ENCODE measurements at places on chromosomes 7 and 10. TPM values are rescaled to one million over a fixed set of nuclear protein-coding genes. Genes with fewer than 3 reads are reported as not detected.

DNA sequence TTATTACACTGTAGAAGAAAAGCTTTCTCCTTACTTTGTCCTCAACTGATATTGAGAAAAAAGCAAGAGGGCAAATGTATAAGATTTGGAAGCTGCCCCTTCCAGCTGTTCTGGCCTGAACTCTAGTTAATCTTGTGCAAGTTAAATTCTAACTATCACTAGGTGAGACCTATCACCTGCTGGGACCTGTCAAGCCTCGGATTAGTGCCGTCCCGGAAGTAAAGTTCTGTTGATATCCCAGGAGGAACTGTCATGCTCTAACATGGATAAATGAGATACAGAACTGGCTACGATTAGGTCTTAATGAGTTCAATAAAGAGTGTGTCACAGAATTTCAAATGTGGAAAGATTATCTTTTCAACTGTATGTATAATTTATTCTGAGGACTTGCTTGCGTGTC lies 1.2 kb upstream of the BPGM start:
- DNase-seq, result no peak

Gene C7orf57
- total RNA-seq, result not detected

Gene RARRES2
- total RNA-seq, result 210 TPM

Gene CCDC136
- 6.8 TPM for total RNA-seq

DNA sequence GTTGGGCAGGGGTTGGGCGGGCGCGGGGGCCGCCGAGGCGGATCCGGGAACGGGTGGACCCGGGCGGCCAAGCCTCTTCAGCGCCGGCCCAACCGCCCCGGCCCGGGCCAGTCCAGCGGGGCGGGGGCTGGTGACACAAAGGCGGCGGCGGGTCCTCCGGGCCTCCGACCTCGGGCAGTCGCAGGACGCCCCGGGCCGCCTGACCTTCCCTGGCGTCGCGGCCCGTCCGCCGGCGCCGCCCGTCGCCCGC lies 54.2 kb downstream of the METTL2B start:
- DNase-seq, result peak; percentile 93

DNA sequence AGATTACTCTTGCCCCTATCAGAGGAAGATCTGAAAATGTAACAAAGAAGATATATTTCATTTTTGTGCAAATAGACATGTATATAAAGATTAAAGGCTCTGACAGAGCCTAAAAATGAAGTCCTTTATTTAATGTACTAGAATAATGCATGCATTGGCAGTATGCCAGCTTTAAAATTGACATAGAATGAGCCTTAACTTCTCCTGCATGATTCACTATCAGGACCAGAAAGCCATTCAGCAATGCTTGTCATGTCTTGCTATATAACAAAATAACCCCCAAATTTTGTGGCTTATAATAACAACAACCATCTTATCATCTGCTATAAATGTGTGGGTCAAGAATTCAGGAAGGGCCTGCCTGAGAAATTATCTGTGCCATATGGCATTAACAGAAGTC lies 411.9 kb downstream of the GRM8 start:
- DNase-seq, result no peak

GRCh38 chr10:78817804-78818203 lies 251.0 kb upstream of the ZMIZ1 start:
- DNase-seq, result no peak

Gene JAKMIP3
- total RNA-seq, result 0.48 TPM

Gene TRIL
- 3.7 TPM for total RNA-seq

DNA sequence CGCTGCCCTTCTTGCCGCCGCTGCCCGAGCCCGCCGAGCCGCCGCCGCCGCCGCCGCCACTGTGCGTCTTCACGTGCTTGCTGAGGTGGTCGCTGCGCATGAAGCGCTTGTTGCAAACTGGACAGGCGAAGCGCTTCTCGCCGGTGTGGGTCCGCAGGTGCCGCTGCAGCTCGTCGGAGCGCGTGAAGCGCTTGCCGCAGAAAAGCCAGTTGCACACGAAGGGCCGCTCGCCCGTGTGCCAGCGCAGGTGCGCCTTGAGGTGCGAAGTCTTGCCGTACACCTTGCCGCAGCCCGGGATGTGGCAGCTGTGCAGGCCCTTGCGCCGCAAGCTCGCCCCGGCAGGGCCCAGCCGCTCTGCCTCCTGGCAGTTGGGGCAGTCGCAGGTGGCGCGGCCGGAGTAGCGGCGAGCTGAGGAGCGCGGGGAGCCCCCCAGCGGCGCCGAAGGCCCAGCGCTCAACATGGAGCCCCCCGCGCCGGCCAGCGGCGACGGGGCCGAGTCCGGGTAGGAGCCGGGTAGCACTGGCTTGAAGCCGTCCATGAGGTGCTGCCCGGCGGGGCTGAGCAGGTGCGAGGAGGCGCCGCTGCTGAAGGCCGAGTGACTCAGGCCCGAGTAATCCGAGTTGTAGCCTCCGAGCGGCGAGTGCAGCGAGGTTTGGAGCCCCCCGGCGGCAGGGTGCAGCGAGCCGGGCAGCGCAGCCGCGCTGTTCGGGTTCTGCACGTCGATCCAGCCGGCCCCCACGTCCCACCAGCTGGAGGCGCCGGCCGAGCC lies 2.1 kb downstream of the SP8 start:
- DNase-seq, result no peak

Gene C10orf143
- 3.7 TPM for total RNA-seq

Gene HOXA5
- 15.3 TPM for total RNA-seq

DNA sequence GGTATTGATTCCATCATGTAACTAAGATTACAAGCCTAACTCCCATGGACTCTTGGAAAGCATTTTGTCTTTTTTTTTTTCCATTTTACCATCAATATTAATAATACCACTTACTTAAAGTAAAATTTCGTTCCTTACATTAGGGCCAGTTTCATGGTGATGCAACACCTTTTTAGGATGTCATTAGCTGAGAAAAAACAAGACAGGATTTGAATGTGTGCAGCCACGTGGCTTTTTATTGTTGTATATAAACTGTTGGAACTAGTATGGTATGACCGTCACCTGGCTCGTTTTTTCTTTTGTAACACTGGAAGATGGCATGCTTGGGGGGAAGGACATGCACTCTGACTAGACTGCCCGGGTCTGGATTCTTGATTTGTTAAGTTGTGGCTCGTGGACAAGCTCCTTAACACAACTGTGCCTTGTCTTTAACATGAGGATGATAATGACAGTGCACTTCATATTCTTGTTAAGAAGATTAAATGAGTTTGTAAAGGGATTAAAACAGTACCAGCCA lies 42.1 kb downstream of the ARHGAP21 start:
- DNase-seq, result no peak

DNA sequence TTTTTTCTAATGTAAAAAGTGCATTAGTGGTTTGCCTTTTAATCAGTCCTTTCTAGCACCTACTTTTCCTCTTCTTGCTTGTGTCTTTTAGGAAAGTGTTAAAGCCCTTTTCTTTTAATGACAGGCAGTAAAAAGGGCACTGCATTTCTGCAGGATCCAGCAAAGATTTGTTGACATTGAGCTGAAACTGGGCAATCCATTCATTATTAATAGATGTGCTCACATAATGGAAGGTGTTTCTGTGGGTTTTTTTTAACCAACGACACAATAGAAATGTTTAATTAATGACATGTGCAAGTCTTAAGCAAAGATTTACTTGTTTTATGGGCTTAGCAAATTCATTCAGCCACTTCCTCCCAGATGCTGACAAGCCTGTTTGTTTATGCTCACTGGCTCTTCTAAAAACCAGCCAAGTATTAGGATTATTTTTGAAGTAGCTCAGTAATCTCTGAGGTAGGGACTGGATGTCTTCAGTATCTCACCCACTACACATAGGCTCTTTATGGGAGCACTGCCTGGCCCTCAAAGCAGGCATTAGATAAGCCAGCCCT lies 1201.1 kb downstream of the SORCS1 start:
- no peak for DNase-seq

DNA sequence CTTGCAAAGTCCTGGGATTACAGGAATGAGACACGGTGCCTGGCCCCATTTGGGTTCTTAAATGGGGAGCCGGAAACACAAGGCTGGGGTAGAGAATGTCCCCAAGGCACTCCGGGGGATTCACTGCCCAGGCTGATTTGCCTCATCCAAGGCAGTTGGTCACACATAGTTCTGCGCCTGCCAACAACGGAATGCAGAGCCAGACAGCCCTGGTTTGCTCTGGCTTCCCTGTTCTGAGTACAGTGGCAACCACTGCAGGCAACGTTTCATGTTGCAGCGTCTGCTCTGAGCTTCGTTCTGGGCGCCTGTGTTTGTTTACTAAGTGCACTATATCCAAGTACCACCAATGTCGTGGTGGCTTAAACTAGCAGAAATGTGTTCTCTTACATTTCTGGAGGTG lies 61.7 kb upstream of the C1QL3 start:
- no peak for DNase-seq

DNA sequence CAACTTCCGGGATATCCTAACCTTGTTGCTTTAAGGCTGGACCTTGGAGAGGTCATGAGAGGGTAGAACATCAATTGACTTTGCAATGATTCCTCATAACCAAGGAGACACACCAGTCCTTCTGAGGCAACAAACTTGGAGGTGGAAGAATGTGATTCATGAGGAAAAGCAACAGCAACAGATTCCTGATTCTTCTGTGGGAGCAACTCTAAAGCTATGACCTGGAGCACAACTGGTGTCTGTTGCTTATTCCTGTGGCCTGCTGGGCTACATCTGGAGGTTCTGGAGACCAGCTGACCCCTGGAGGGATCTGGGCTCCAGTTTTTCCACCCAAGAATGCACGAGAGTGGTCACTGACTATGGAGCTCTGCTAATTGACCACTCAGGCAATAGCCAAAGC lies 116.6 kb downstream of the CREB5 start:
- no peak for DNase-seq

Gene HOXA13
- 1.9 TPM for total RNA-seq

DNA sequence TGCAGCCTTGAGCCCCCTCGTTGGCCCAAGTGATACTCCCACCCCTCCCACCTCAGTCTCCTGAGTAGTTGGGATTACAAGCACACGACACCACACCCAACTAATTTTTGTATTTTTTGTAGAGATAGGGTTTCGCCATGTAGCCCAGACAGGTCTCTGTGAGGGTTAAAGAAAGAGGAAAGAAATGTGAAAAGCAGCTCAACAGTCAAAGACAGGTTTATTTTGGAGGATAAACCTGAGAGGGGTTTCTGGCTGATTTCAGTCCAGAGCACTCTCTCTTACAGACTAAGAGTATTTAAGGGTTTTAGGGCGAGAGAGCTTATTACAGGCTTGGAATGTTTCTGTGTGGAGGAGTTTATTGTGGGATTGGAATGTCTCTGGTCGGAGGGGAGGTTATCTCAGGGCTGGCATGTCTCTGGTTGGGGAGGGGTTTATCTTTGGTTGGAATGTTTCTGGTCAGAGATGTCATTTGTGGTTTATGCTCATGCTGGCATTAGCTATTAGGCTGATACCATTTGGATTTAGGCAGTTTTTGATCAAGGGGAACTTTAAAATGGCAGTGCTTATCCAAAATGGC lies 26.1 kb upstream of the SNX10 start:
- DNase-seq, result no peak

Gene WNT16
- total RNA-seq, result not detected

Gene PRLHR
- not detected for total RNA-seq

DNA sequence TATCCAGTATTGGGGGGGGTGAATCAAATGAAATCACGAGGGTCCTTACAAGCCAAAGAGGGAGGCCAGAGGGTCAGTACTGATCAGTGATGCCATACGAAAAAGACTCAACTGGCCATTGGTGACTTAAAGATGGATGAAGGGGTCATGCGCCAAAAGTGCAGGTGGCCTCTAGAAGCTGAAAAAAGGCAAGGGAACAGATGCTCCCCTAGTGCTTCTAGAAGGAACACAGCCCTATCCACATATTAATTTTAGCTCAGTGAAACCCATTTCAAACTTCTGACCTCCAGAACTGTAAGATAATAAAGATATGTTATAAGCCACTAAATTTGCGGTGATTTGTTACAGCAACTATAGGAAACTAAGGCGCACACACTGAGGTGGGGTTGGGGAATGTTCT lies 62.5 kb downstream of the ABI1 start:
- DNase-seq, result no peak

GRCh38 chr7:51325261-51325676 lies 8.7 kb upstream of the COBL start:
- DNase-seq, result no peak

DNA sequence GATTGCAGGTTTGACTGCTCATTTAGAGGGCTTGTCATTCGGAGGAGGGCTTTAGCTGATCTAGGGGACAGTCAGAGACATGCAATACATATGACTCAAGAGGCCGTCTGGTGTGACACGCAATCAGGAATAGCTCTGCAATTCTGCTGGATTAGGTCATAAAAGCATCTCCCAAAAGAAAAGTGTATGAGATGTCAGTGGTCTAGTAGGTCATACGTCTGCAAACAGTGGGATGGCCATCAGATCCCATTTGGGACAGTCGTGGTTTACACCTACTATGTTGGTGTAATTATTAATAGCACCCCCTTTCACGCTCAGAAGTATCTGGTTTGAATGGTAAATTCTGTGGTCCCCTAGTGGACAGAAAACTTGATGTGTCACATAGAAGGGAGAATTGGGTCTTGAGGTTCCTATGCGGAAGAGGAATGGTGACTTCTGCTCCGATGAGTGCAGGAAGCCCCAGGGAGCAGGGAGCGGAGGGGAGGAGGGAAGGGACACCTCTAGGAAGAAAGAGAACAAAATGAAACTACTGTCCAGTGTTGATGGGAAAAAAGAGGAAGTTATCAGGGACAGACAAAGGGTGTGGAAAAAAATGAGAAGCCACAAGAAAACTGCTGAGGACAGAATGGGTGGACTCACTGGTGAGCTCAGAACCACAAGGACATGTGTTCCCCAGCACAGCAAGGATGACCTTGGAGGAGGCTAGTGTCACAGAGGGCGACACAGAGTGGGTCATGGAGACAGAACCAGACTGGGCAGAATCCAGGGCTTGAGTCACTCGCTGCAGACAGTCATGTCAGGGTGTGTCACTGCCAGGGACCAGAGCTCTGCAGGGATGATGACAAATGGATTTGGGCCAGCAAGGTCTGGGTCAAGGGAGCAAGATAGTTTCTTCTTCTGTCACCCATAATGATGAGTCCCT lies 59.9 kb downstream of the MAP3K8 start:
- no peak for DNase-seq

Gene MACC1
- total RNA-seq, result 7.4 TPM

Gene COL13A1
- not detected for total RNA-seq

Gene EN2
- total RNA-seq, result 0.22 TPM

GRCh38 chr7:115183431-115184057 lies 261.6 kb downstream of the MDFIC start:
- DNase-seq, result no peak

Gene WIPF3
- 1.4 TPM for total RNA-seq

- no peak for DNase-seq
Measured at GRCh38 chr10:32273336-32273735, 73.6 kb downstream of the EPC1 start.

Data from mesenteric fat pad (tissue), 1 donor.